CD4-positive, CD25-positive, alpha-beta regulatory T cell (primary cell): ENCODE measurements at places on chromosomes 12 and 14. TPM values are rescaled to one million over a fixed set of nuclear protein-coding genes. Genes with fewer than 3 reads are reported as not detected.

Gene RPGRIP1
- total RNA-seq, result not detected

Gene NEUROD4
- not detected for total RNA-seq

Gene DIO3
- total RNA-seq, result not detected

Gene ING4
- total RNA-seq, result 34.6 TPM

Gene ABCD2
- 8.8 TPM for total RNA-seq

Gene KRT71
- not detected for total RNA-seq

Gene NPFF
- not detected for total RNA-seq

Gene P3H3
- total RNA-seq, result 1.4 TPM

Gene TPPP2
- not detected for total RNA-seq

Gene CISTR
- total RNA-seq, result not detected

Gene NRXN3
- not detected for total RNA-seq

Gene PHLDA1
- total RNA-seq, result 42.0 TPM

Gene PIANP
- total RNA-seq, result not detected

Gene POLR3B
- 5.2 TPM for total RNA-seq

Gene DACT1
- total RNA-seq, result 2.0 TPM

Gene MAX
- total RNA-seq, result 219 TPM

Gene ACVRL1
- total RNA-seq, result not detected

Gene IFNG-AS1
- total RNA-seq, result 9.3 TPM

Gene KLHL33
- 0.72 TPM for total RNA-seq

Gene KRT86
- total RNA-seq, result not detected

Gene DCN
- not detected for total RNA-seq

Gene NFE2
- total RNA-seq, result 2.8 TPM

Gene VRTN
- total RNA-seq, result not detected

Gene OAS3
- total RNA-seq, result 36.5 TPM

Gene RTL1
- not detected for total RNA-seq

Gene TRPV4
- total RNA-seq, result not detected

Gene CCDC88C
- total RNA-seq, result 466 TPM

Gene CEBPE
- total RNA-seq, result not detected

Gene BORCS5
- total RNA-seq, result 39.2 TPM

Gene SLC25A21
- total RNA-seq, result not detected

Gene CIDEB
- 13.2 TPM for total RNA-seq

Gene DHRS2
- total RNA-seq, result not detected

Gene RIN3
- 120 TPM for total RNA-seq

Gene KRT85
- total RNA-seq, result not detected

Gene A2M
- not detected for total RNA-seq

Gene ANO4
- total RNA-seq, result not detected
